ENCODE measurements at places on chromosomes 6 and 20.

DNA sequence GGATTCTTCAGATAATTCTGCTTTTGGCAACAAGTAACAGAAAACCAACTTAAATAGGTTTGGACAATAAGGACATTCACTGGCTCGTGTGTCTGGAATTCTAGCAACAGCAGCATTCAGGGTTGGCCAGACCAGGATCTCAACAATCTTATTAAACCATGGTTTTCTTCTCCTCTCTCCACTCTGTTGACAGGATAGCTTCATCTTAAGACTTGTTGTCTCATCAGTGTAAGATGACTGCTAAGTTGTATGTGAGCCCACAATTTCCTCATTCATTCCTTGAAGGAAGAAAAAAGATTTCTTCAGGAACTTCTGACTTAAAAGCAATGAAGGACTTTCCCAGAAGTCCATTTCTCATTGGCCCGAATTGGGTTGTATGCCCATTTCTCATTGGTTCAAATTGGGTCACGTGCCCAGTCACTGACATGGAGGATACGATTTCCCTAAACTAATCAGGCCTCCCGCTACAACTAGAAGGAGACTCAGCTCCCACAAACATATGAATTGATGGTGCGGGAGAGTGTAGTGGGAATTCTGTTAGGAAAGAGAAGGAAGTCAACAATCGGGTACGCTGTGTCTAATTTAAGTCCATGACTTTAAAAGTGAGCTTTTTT lies 83.7 kb downstream of the SLC22A3 start:
- no peak for DNase-seq

DNA sequence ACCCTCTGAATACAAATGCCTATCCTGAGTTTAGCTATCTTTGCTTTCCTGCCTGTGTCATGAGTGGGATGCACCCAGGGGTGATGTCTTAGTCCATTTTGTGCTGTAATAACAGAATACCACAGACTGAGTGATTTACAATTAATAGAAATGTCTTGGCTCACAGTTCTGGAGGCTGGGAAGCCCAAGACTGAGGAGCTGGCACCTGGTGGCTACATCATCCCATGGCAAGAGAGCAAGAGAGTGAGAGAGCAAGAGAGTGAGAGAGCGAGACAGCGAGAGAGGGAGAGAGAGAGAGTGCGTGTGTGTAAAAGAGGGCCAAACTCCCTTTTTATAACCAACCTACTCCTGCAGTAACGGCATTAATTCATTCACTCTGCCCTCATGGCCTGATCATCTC lies 76.8 kb downstream of the PRDM1 start:
- no peak for DNase-seq

DNA sequence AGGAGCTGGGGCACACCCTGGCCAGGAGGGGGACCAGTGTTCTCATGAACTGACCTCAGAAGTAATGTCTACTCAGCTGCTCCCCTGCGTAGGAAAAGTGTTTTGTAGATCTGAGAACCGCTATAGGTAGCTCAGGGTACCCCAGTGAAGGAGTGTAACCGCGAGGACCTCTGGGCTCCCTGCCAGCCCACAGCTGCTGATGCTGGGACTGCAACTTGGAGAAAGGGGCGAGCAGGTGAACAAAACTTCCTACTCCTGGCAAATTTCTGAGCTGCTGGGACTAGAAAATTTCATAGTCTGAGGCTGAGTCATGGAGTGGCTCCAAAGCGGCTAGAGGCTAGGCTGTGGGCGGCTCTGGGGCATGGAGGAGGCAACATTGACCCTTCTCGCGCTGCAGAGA lies 51.9 kb downstream of the PYGB start:
- peak; percentile 21 for DNase-seq

DNA sequence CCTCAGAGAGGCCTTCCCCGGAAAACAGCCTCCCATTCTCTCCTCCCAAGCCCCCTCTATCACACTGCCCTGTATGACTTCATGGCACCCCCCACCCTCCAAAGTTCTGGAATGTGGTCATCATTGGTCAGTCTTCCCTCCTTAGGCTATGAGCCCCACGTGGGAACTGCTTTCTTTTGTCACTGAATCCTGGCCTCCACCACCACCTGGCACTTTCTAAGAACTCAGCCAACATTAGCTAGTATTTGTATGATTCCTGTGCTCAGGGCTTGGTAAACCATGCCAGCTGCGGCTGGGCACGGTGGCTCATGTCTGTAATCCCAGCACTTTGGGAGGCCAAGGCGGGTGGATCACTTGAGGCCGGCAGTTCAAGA lies 8.4 kb upstream of the E2F1 start:
- no peak for DNase-seq

- DNase-seq = no peak
These were observed 40.7 kb downstream of the PLCB4 start for GRCh38 chr20:9109566-9109965.

DNA sequence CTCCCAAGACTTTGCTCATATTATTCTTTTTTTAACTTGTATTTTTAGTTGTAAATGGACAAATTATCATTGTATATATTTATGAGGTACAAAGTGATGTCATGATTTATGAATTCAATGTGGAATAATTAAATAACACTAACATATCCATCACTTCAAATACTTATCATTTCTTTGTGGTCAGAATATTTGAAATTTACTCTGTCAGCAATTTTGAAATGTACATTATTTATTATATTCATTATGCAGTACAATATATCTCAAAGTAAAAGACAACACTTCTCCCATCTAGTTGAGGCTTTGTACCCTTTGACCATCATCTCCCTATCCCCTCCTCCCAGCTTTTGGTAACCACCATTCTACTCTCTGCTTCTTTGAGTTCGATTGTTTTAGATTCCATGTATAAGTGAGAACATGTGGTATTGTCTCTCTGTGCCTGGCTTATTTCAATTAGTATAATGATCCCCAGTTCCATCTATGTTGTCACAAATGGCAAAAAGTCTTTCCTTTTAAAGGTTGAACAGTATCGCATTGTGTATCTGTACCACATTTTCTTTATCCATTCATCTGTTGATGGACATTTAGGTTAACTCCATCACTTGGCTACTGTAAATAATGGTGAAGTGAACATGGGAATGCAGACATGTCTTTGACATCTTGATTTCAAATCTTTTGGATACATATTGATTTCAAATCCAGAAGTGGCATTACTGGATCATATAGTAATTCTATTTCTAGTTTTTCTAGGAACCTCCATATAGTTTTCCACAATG lies 197.2 kb downstream of the KIF6 start:
- no peak for DNase-seq

DNA sequence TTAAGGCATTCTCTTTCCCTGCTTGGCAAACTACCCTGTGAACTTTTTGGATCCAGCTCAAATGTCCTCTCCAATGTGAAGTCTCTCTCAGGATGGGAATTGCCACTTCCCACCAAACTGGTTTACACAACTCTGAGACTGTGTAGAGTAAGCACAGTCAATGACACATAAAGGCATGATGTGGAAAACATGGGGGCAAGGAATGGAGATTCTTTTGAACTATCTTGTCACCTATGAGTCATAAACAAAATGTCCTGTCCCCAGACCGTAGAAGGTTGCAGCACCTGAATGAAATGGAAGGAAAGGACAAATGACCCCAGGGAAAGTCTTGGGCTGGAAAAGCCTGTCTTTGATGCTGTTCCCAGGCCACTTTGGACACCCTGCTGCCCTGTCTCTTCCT lies 11.0 kb upstream of the KIF13A start:
- DNase-seq = no peak

- no peak for DNase-seq
These were observed 40.8 kb upstream of the STMND1 start for GRCh38 chr6:17061097-17061496.

- DNase-seq = peak; percentile 91
These were observed 660 bp upstream of the TFB1M start for GRCh38 chr6:155314773-155315515.

DNA sequence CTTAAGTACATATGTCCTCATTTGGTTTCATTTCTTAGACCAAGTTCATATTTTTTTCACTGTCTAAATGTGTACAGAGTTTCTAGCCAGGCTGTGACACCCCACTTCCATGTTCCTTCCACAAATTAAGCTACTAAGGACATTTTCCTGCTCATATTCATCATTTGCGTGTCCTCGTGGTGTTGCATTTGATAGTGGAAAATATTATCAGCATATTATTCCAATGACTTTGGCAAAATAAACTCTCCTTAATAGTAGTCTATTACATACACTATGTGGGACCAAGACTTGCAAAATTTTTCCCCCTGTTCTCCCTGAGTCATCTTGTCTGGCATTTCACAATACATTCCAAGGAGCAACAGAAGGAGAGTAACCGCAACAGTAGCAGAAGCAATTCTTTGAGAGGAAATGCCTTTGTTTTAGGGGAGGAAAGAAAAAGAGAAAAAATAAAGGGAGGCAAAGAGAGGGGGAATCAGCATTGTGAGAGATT lies 599.2 kb downstream of the COL12A1 start:
- DNase-seq = peak; percentile 98

- no peak for DNase-seq
These were observed 5.7 kb downstream of the TMEM181 start for GRCh38 chr6:158565482-158566040.

GRCh38 chr20:7773511-7773910 lies 166.7 kb downstream of the HAO1 start:
- DNase-seq = no peak

GRCh38 chr6:24191346-24191745 lies 65.3 kb downstream of the NRSN1 start:
- no peak for DNase-seq

DNA sequence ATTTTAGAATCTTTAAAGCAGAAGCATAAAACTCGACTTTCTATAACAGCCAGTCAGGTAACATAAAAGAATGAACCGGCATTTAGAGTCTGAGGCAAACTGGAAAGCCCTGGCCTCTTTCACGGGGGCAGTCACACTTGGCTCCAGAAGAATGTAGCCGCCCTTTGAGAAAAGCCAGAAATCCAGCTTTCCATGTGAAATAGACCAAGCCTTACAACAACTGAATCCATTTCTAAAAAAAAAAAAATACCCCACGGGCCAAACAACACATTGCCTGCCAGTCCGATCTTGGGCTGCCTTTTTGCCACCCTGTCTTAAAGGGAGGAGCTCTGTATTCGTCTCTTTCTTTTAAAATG lies 252.9 kb upstream of the TAB2 start:
- no peak for DNase-seq

- DNase-seq = no peak
These were observed 112.1 kb downstream of the LY86 start for GRCh38 chr6:6700407-6701270.

- DNase-seq = no peak
These were observed 70.9 kb upstream of the ASCC3 start for GRCh38 chr6:100952006-100952405.

DNA sequence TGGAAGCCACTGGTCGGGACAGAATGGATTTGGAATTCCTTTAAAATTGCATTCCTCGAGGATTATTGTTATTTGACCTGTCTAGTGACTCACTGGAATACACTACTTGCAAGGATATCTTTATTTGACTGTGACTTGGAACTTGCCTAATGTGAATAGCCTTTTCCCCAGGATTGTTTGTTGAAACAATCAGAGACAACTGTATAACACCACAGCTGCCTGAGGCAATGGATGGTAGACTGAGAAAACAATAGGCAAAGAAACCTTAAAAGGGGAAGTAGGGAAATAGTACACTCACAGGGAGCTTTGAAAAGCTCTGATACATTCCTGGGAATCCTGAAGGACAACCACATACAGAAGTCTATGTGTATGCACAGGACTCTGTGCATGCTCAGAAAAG lies 465.3 kb downstream of the BMP2 start:
- DNase-seq = no peak

DNA sequence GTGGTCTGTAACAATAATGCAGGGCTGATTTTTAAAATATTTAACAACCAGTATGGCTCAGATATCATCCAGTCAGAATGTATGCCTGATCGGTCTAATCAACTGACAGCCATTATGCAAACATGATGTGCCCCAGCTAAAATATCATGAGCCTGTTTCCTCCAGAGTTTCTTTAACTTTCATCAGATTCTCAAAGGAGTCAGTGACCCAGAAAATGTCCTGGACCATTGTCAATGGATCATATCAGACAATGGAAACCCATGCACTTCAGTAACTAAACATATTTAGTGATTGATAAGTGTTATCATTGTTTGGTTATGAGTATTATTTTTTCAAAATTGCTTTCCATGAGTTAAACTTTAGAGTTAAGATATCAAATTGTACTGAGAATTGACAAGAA lies 173.5 kb downstream of the LMBRD1 start:
- DNase-seq = no peak

DNA sequence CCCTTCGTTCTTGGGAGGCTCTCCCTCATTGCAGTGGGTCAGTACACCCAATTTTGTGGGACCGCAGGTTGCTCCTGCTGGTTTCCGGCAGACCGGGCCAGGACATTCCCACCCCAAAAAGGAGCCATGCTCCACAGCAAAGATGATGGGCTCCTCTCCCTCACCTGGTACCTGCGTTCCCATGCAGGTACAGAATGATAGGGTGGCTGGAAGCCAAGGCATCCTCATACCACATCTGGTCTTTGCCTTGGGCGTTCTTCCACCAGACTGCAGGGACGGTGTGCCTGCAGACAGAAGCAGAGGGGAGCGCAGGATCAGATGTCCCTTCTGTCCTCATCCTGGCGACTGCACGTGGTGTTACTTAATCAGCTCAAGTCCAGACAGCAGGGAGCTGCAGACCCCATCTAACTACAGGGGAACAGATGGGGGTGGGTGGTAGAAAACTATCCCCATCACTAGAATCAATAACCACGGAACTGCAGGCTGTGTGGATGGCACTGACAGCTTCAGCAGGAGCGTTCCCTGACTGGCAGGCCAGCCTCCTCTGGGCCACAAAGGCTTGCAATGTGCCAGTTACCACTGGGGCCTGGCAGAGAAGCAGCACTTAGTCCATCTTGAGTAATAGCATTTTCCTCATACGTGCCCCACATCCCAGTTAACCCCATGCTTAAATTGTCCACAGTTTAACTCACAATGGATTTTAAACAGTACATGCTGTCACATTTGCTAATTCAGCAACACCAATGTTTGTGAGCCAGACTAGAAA lies 70.4 kb downstream of the ABHD12 start:
- no peak for DNase-seq

- no peak for DNase-seq
These were observed 1.3 kb downstream of the RRAGD start for GRCh38 chr6:89410788-89411144.

DNA sequence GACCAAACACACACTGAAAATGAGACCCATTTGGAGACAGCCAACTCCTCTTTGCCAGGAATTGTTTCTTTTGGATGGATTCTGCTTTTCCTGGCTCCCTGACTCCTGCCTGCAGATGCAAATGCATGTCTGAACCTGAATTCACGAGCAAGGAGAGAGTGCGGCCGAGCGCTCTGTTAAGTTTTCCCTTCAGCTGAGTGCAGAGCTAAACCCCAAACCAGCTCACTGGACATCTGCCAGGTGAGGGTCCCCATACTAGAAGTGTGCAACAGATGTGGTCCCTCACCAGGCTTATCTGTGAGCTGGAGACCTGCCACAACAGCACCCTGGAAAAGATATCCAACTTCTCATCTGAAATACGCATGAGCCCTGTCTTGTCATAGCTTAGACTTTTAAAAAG lies 59.0 kb downstream of the CD164 start:
- no peak for DNase-seq

GRCh38 chr6:99611148-99611547 lies 4.5 kb downstream of the PRDM13 start:
- no peak for DNase-seq

GRCh38 chr6:163354085-163354484 lies 60.4 kb upstream of the QKI start:
- DNase-seq = no peak

- peak; percentile 71 for DNase-seq
These were observed 698 bp downstream of the FAM210B start for GRCh38 chr20:56359212-56360132.
